ENCODE measurements at places on chromosomes 4 and X.

- DNase-seq: no peak
Observed at GRCh38 chr4:69731241-69731640, 29.2 kb downstream of the SULT1B1 start.

DNA sequence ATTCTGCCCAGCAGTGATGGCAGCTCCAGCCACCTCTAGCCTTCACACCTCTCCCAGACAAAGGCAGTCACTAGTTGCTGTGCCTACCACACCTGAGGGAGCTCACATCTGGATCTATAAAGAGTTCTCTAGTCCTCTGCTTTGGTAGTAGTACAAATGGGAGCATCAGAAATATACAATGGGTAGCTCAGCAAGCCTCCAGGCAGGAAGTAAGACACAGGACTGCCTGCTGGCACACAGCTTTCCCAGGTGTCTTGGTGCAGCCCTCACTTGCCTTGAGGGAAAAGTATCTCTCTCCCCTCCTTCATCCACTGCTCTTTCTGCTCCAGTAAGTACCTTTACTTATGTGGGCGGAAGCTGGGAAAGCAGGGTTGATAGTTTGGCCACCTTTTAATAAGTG, 212.9 kb upstream of the SLC7A11 start:
- no peak for DNase-seq

DNA sequence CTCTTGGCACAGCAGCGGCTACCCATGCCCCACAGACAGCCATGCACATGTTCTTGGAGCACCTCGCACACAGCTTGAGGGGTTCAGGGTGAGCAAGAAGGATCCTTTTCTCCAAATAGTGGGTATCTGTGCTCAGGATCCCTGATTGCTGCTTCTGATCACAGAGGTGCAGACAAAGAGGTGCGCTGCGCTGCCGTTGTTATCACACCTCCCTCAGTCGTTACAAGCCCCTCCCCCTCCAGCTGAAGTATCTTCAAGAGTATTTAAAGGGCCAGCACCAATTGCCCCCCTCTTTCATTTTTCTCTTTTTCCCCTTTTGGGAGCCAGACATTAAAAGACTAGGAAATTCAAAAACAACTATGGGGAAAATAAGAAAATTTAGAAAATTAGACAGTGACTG, 44.3 kb downstream of the NELFA start:
- no peak for DNase-seq

DNA sequence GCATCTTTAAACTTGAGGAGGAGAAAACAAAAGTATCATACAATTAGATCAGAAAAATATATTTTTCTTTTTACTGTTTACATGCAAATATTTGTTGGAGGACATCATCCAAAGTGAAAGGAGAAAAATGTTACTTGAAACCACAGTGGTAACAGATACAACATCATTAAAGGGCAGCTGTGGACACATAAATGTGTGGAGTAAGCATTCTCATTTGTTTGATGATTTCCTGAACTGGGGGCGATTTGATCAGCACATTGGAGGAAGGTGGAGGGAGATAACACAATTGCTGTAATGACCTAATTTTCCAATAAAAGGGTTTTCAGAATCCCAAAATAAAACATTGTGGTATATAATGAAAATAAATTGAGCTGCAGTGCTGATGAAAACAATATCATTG, 314.5 kb upstream of the HS3ST1 start:
- DNase-seq: no peak

GRCh38 chr4:65589331-65589730, 81.0 kb downstream of the EPHA5 start:
- DNase-seq: no peak

- DNase-seq: no peak
Observed at GRCh38 chr4:119271361-119272085, 50.4 kb downstream of the FABP2 start.

- DNase-seq: no peak
Observed at GRCh38 chr4:9969526-9970398, 51.5 kb downstream of the SLC2A9 start.

- DNase-seq: no peak
Observed at GRCh38 chrX:103742339-103742738, 31.6 kb downstream of the TMEM31 start.

GRCh38 chr4:124932447-124932846, 219.9 kb upstream of the ANKRD50 start:
- no peak for DNase-seq

Data from GM06990 (cell line).